Mesangial cell (primary cell): ENCODE measurements at places on chromosomes 12 and 14. TPM values are rescaled to one million over a fixed set of nuclear protein-coding genes. Genes with fewer than 3 reads are reported as not detected.

Gene CPNE6
- not detected in 2 replicates for total RNA-seq

Gene CCER1
- total RNA-seq = not detected in 2 replicates

Gene PKP2
- total RNA-seq = 7.7 and 18.0 TPM in 2 replicates

Gene WNT1
- not detected in 2 replicates for total RNA-seq

Gene FITM1
- 0.13 TPM in 1 of 2 replicates, not detected in the other for total RNA-seq

Gene GPR162
- 0.33 and 3.7 TPM in 2 replicates for total RNA-seq

Gene CPNE8
- total RNA-seq = 1.8 and 2.1 TPM in 2 replicates

Gene NAB2
- total RNA-seq = 16.0 and 36.5 TPM in 2 replicates

Gene FICD
- 3.4 and 4.7 TPM in 2 replicates for total RNA-seq

Gene VDR
- 1.3 and 1.6 TPM in 2 replicates for total RNA-seq

Gene BCL2L14
- total RNA-seq = not detected in 2 replicates

Gene POTEM
- not detected in 2 replicates for total RNA-seq

Gene MYBPC1
- total RNA-seq = not detected in 2 replicates

Gene KRT3
- total RNA-seq = not detected in 2 replicates

Gene ADCY4
- 0.16 and 1.5 TPM in 2 replicates for total RNA-seq

Gene SYNE2
- 33.6 and 65.3 TPM in 2 replicates for total RNA-seq

Gene RFX4
- total RNA-seq = not detected in 2 replicates

Gene C12orf60
- 0.65 and 1.5 TPM in 2 replicates for total RNA-seq

Gene KLRC3
- 0.13 TPM in 1 of 2 replicates, not detected in the other for total RNA-seq

Gene ITGB7
- total RNA-seq = 0.89 TPM in 1 of 2 replicates, not detected in the other

Gene KRT75
- total RNA-seq = not detected in 2 replicates

Gene TMPO
- 53.0 and 174 TPM in 2 replicates for total RNA-seq

Gene ACOT4
- total RNA-seq = 2.3 TPM in 2 replicates

Gene OR11H12
- total RNA-seq = not detected in 2 replicates

Gene RNASE12
- total RNA-seq = not detected in 2 replicates

Gene UNC79
- total RNA-seq = 0.13 TPM in 1 of 2 replicates, not detected in the other

Gene TAMALIN
- total RNA-seq = 0.98 and 5.1 TPM in 2 replicates

Gene LRRIQ1
- 0.33 and 0.51 TPM in 2 replicates for total RNA-seq

Gene MYH7
- not detected in 2 replicates for total RNA-seq

Gene CLMN
- total RNA-seq = 3.4 and 5.3 TPM in 2 replicates

Gene CLEC7A
- total RNA-seq = not detected in 2 replicates

Gene DENND5B
- 13.9 and 16.7 TPM in 2 replicates for total RNA-seq

Gene KRT74
- not detected in 2 replicates for total RNA-seq

Gene DIO3
- total RNA-seq = not detected in 2 replicates

Gene TAS2R46
- total RNA-seq = 0.38 TPM in 1 of 2 replicates, not detected in the other
